ENCODE measurements at places on chromosomes 7 and 10.

- no peak for DNase-seq
Observed at GRCh38 chr10:26737730-26738129, 40.2 kb downstream of the PDSS1 start.

DNA sequence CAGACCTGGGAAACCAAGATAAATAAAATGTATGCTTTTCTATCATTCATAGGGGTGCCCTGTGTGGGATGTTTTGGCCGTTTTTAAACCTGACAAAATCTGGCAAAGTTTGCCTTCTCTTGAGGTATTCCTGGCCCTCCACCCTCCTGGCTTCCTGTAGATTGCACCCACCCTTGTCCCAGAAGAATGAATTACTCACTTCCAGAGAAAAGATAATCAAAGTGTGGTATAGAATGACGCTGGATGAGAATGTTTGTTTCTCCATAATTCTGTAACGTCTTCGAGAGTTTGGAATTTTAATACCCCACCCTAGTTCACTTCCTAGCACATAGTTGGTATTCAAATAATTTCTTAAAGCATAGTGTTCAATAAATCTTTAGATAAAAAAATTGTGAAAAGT, 519.7 kb upstream of the PFKP start:
- DNase-seq = no peak

DNA sequence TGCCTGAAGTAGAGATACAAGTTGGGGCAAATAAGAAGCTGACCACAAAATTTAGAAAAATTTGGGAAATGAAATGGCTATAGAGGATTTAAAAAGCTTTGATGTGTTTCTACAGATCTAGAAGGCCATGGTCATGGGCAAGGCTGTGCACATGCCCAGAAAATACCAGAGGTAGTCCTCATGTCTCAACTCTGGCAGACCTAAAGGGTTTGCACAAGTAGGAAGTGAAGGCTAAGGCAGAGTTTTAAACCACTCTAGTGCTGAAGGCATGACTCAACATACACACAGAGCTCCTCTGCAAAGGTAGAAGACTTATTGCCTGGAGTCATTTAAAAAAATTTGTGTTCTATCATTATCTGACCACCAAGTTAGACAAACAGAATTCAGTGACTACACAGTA, 364.6 kb downstream of the CCSER2 start:
- no peak for DNase-seq

- no peak for DNase-seq
Observed at GRCh38 chr7:151251689-151252560, 3.4 kb upstream of the SMARCD3 start.

DNA sequence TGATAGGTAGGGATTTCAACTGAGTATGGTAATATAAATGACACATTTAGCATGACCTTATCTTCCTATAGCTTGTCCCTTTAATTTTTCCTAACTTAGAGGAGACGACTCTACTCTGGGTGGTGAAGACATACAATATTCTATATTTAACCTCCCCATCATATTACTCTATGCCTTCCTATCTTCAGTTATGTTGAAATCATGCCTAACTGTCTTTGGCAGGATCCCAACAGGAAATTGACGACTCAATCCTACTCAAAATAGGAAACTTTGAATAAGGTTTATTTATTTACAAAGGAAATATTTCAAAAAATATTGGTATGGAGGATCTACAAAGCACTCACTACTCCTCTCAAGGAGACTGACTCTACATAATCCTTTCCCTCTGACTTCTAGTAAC, 24.1 kb upstream of the SEMA3A start:
- DNase-seq = no peak

DNA sequence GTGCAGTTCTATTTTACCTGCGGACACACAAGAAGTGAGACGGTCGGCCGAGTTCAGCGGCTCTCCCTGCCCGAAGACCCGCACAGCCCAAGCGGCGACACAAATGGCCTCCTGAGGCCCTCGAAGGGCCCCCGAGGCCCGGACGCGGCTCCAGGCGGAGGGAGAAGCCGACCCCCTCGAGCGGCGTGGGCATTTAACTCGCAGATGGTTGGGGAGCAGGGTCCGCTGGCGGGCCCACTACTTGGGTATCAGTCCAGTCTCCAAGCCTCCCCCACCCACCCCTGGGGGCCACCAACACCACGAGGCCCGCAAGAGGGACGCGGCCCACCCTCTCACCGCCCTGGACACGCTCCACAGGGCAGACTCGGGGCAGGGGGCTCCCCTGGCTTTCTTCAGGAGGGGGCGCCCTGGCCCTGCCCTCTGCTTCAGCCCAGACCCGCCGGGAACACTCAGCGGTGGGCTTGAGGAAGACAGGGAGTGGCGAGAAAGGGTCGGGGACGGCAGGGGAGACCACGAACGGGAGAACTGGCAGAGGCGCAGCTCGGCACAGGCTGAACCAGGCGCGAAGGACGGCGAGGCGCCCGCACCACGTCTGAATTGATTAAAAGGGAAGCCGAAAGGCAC, 1.7 kb downstream of the IGF2BP3 start:
- no peak for DNase-seq

DNA sequence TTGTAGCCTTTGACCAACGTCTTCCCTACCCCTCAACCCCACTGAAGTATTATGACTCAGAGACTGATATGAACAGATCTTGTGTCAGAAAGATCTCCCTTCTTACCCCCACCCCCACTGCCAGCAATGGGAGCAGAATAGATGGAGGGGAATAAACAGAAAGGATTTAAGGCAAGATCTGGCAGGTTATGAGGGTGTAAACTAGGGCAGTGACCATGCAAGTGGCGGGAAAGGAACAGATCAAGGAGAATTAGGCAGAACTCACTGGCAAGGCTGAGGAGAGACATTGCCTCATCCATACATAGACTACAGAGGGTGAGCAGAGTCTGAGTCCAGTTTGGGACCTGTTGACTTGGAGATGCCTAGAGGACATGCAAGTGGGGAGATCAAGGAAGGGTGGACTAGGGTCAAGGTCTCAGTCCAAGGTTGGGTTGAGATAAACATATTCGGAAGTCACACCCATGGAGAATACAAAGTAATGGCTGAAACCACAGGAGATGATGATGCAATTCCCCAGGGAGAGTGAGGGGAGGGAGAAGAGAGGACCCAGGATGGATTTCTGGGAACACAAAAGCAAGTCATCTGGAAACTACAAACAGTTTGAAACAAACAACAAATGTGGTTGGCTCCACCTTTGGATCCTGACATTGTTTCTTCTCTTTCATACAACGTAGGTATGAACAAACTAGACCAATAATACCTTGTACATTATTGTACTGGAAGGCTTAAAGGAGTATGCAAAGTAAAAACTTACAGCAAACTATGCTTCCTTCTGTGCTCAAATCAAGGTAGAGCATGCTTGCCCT, 44.9 kb upstream of the IL6 start:
- DNase-seq = no peak

All from thoracic aorta (tissue), 2 donors.